ENCODE measurements at places on chromosomes 1 and 21.

GRCh38 chr1:39951926-39952325 lies 3.0 kb upstream of the MFSD2A start:
- DNase-seq: no peak

- DNase-seq: no peak
These were observed 251.8 kb upstream of the FGGY start for GRCh38 chr1:59045137-59045536.

- no peak for DNase-seq
These were observed 50.7 kb downstream of the BCL9 start for GRCh38 chr1:147591993-147592392.

GRCh38 chr1:10710489-10710888 lies 86.0 kb downstream of the CASZ1 start:
- no peak for DNase-seq

DNA sequence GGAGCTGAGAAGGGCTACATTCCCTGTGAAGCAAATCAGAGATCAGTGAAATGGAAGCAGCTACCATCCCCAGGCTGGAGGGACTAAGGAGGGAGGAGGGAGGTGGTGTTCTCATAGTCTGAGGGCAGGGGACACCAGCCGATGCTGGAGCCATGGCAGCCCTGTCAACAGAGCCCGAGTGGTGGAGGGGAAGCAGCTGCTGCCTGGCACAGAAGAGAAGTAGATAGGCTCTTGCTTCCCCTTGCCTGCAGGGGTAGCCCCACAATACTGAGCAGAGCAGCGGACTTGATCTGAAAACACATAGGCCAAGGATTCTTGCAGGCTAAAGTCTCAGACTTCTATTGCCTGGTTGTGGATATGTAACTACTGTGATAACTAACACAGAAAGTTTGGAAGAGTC lies 255.1 kb downstream of the FGGY start:
- no peak for DNase-seq

- no peak for DNase-seq
These were observed 149.6 kb downstream of the CYYR1 start for GRCh38 chr21:26423511-26423910.

DNA sequence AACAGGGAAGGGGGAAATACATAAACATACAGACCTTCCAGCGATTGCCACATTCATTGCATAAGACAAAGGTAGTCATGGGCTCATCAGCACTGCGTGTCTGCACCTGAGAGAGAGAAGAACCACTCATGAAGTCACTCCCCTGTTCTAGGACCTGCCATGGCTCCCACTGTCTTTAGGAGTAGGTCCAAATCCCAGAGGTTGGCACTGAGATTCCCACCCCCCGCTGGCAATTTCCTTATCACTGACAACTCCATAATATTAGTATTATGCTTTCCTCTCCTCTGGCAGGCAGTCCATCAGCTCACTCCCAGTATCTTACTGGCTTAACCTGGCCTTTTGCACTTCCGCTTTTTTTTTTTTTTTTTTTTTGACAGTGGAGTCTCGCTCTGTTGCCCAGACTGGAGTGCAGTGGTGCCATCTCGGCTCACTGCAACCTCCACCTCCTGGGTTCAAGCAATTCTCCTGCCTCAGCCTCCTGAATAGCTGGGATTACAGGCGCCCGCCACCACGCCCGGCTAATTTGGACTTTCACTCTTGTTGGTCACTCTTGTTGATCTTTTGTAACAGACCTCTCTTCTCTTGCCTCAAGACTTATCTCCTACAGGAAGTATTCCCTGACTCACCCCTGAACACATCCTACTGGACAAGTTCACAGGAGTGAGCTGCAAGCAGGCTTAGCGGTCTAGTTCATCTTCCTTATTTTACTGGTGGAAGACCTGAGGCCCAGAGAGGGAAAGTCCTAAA lies 14.8 kb upstream of the ZNF436 start:
- DNase-seq: no peak

DNA sequence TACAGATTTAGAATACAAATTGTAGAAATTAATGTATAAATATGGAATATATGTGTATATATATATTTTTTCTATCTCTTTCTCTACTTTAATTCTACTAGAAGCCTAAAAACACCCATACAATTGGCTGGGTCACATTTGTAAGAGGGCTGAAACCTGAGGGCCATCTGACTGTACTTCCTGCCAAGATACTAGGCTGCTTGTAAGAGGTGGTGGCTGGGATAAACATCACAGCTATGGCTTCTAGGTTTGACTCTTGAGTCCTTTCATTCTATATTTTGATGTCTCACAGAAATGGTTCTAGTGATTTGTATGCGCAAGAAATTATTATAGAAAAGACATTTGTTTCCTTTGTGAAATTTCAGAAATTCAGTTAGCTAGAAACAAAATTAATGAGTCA lies 1155.2 kb upstream of the B3GALT2 start:
- DNase-seq: no peak

- DNase-seq: no peak
These were observed 69.4 kb upstream of the MORC3 start for GRCh38 chr21:36250423-36251075.

DNA sequence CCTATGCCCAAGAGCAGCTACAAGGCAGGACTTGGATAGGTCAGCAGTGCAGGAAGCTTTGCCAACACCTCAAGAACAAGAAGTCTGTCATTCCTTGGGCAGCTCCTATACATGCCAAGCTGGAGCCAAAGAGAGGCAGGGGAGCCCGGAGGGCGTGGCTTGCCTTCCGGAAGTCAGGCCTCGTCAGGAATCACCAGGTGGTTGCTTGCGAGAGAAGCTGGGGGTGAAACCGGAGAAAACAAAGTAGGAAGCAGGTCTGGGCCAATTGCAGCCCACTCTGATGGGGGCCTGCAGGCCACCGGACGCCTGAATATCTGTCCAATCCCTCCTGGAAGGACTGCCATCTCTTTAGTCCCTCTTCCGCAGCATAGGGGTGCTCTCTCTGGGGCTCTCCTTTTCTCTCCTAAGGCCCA lies 794 bp upstream of the FAM76A start:
- no peak for DNase-seq

DNA sequence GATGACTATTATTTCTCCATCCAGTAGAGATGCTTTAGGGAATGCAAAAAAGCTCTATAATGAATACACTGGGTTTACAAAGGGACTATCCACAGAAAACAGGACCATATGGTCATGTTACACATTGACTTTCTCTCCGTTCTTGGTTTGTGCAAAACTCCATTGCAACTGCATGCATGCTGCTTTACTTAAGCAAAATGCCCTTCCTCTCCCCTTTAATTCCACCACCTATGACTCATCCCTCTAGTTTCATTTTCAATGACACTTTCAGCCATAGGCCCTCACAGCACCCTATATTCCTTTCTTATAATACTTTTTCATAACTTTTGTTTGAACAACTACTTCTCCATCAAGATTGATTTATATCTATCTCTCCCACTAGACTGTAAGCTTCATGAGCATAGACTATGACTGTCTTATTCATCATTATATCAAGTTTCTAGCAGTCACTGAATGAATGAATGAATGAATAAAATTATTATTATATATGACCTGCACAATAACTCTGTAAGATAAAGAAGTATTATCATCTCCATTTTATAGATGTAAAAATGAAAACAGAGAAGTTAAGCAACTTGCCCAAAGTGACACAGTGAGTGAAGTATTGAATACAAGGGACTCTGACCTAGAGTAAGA lies 248.9 kb downstream of the PLPP3 start:
- DNase-seq: no peak

- DNase-seq: no peak
These were observed 10.2 kb downstream of the CREG1 start for GRCh38 chr1:167543199-167543990.

DNA sequence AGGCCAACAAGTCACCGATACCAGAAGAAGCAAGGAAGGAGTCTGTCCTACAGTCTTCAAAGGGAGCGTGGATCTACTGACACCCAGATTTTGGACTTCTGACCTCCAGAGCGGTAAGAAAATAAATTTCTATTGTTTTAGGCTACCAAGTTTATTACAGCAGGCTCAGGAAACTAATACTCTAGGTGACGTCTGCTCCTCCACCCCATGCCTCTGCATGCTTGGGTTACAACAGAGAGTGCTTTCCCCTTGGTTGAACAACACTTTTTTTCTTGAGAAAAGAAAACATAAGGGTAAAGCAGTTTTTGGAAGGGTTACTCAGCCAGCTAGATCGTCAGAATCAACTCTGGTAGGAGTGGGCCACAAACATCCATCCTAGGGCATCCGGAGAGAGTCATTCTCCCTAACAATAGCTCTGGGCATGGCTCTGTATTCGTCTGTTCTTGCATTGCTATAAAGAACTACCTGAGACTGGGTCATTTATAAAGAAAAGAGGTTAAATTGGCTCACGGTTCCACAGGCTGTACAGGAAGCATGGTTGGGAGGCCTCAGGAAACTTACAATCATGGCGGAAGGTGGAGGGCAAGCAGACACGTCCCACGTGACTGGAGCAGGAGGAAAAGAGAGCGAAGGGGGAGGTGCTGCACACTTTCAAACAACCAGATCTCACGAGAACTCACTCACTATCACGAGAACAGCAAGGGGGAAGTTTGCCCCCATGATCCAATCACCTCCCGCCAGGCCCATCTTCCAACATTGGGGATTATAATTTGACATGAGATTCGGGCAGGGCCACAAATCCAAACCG lies 22.2 kb upstream of the DNAJC11 start:
- no peak for DNase-seq

DNA sequence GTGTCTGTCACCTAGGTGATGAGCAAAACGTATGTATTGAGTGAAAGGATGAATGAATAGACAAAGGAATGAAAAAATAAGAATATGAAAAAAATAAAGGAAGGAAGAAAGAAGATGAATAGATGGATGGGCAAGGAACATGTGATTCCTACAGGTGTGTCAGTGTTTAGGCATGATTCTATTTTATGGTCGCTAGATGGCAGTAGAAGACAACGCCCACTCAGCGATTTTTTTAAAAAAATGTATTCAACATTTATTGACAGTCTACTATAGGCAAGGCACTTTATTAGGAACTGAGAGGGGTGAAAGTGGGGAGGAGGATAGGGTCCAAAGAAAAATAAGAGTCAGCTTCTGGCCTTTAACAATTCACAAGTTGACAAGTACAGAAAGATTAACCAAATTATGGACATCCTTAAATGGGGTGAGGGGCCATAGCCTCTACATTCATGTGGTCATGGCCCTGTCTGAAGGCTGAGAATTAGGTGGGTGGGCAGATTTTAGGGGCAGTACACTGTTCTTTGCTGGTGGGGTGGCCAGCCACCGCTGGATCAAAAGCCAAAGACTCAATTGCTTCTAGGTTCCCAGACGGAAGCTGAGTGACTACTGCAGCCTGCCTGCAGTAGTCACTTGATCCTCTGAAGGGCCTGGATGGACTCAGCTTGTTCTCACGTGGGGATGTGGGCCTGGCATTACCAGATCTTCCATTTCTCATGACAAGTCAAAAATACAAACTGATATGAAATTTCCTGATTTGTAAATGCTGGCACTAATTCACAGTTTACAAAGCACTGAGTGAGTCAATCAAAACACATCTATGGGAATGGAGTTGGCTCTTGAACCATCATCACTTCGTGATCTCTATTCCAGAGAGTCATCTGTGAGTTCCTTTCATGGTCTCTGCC lies 83.9 kb downstream of the FASLG start:
- no peak for DNase-seq

- DNase-seq: no peak
These were observed 1.6 kb downstream of the C1orf105 start for GRCh38 chr1:172421974-172422604.

DNA sequence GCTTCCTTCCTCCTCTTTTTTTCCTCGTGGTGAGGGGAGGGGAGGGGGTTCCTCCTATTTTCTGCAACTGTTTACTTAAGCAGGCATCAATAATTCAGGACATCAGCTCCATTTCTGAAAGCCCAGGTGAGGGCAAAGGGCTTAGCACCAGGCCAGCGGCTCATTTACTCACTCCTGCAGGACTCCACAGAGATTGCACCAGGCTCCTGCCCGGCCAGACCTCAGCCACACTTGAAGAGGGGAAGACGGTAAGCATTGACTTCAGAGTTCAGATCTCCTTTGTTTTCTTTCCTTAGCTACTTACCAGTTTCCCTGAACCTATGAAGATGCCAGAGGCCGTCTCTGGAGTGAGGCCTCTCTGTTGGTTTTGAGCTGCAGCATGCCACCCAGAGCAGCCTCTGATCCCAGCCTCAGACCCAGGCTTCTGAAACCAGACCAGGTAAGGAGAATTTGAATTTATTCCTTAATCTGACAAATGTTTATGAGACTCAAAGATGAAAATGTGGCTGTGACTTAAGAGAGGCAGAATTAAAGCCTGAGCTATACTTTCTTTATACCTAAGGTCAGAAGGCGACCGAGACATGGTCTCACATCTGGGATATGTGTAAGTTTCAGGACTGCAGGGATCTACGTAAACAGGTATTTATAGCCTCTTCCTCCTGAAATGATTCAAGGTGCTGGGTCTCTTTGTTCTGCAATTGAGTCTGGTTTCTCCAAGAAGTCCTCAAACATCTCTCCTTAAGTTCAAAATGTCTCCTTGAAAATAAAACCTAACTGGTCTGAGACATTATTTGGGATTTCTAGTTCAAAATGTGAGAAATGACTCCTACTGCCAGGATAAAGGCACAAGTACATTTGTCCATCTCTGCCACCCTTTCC lies 272.5 kb upstream of the RUNX1 start:
- DNase-seq: no peak

- DNase-seq: no peak
These were observed 456.5 kb downstream of the OMA1 start for GRCh38 chr1:58089898-58090534.

GRCh38 chr1:211829343-211830054 lies 1.1 kb downstream of the LPGAT1 start:
- no peak for DNase-seq

- DNase-seq: no peak
These were observed 10.2 kb upstream of the PRDX1 start for GRCh38 chr1:45531873-45532272.

GRCh38 chr21:42219606-42220137 lies 732 bp downstream of the ABCG1 start:
- peak; percentile 54 for DNase-seq

GRCh38 chr1:180548686-180549317 lies 10.0 kb upstream of the OVAAL start:
- DNase-seq: no peak

DNA sequence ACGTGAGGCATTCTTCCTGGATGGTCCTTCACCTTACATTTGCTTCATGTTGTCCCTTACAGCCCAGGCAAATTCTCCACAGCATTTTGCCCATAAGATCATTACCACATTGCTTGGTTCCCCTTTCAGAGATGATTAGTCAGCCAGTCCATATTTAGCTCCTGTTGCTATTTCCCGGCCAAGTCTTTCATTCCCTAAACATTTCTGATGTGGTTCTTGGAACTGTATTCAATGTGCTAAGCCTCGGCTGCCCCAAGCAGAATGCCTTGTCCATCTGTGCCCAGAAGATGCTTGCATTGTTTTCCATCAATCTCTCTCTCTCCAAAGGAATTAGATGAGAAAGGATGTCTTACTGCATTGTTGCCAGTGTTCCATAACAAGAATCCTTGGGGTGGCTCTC lies 420.9 kb upstream of the CAMK1G start:
- no peak for DNase-seq

GRCh38 chr21:32424674-32425073 lies 12.2 kb downstream of the EVA1C start:
- no peak for DNase-seq

DNA sequence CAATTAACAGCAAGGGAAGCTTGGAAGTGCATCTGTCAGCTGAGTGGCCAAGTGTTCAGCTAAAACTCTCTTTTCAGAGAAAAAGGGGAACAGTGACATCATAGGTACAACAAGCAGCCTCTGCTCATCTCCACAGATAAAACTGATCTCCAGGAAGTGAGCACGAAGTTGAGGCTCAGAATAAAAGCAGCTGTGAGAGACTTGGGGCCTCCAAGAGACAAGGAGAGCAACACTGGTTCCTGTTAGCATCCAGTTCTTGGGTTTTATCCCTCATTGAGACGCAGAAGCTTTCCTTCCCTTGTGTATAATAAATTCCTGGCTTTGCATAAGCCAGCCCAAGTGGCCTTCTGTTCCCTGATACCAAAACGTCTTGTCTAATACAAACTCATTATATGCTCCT lies 20.0 kb upstream of the CNN3 start:
- DNase-seq: no peak
